Stimulated activated CD8-positive, alpha-beta memory T cell treated with anti-CD3 and anti-CD28 coated beads, Interleukin-2, amount 100 ng/mL, for 1 hour (primary cell): ENCODE measurements at places on chromosomes 16 and 17.

DNA sequence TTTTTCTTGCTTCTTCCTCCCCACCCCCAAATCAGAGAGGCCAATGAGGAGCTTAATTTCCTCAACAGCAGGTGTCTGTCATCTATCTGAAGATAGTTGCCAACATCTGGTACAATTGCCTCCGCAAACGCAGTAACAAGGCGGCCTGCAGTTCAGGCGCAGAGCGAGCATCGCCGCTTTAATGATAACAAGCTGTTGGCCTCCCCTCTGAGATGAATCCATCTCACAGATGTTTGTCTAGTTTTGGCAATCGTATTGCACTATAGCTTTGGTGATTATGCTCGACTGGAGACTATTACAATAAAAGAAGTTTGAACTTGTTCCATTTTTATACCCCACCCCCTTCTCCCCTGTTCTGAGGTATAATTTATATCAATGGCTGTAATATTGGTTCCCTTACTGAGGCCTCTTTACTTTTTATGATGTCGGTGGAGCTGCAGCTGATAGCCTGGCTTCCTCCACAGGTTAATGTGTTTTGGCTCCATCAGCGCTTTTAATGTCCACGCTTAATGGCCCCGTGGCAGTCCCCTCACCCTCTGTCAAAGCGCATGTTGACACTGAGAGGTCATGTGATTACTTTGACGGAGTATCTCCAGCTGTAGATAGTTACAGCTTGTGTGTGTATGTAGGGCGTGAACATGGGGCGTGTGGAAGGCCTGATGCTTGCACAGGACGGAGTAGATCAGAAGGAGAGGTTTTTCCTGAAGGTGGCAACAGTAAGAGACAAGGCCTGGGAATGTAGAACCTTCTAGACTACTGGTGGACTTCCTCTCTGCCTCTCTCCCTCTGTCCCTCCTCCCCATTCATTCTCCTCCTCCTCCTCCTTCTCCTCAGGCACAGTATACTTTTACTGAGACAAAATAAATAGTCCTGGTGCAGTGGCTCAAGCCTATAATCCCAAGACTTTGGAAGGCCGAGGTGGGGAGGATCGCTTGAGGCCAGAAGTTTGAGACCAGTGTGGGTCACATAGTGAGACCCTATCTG lies 164.7 kb downstream of the MSI2 start:
- no peak for DNase-seq

DNA sequence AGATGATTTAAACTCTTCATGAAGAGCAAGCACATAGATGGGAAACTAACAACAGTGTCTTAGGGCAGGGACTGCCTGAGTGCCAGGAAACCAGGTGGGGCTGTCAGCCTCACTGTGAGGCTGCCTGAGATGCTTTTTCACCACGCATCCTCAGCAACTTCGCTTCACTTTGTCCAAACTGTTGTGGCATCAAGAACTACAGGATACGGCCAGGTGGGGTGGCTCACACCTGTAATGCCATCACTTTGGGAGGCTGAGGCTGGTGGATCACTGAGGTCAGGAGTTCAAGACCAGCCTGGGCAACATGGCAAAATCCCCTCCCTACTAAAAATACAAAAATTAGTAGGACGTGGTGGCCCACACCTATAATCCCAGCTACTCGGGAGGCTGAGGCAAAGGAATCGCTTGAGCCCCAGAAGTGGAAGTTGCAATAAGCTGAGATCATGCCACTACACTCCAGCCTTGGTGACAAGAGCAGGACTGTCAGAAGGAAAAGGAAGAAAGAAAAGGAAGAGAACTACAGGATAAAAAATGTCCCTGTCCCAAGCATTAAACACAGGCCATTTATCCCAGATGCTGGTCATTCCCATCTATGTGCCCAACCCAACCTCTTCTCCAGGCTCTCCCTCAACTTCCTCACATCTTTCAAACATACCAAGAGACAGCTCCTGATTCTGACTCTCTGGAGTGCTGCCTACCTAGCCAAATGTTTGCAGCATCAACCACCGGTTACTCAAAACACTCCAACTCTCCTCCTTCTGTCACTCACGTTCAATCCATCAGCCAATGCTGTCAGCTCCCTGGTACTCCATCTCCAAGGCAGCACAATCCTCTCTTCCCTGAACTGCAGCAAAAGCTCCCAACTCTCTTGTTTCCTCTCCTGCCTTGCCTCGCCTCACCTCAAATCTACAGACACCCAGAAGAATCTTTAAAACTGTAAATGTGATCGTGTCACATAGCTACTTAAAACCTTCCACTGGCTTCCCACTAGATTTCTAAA lies 1.6 kb downstream of the EIF4A3 start:
- no peak for DNase-seq

- no peak for DNase-seq
Measured at GRCh38 chr17:83203472-83204221, 124.2 kb downstream of the METRNL start.

DNA sequence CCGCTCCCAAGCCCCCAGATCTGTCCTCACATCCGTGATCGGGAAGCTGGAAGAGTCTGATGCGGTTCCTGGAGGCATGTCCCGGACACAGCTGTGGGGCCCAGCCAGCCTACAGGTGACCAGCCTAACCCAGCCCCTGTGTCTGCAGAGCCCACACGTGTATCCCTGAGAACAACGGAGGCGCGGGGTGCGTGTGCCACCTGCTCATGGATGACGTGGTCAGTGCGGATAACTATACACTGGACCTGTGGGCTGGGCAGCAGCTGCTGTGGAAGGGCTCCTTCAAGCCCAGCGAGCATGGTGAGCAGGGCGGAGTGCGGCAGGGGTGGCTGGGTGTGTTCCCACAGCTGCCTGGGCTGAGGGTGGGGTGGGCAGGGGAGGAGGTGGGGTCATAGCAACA lies 30.9 kb downstream of the IL4R start:
- no peak for DNase-seq

- no peak for DNase-seq
Measured at GRCh38 chr17:72169823-72170222, 49.0 kb downstream of the SOX9 start.

- DNase-seq, result no peak
Measured at GRCh38 chr16:46632778-46633733, 11.9 kb upstream of the SHCBP1 start.

DNA sequence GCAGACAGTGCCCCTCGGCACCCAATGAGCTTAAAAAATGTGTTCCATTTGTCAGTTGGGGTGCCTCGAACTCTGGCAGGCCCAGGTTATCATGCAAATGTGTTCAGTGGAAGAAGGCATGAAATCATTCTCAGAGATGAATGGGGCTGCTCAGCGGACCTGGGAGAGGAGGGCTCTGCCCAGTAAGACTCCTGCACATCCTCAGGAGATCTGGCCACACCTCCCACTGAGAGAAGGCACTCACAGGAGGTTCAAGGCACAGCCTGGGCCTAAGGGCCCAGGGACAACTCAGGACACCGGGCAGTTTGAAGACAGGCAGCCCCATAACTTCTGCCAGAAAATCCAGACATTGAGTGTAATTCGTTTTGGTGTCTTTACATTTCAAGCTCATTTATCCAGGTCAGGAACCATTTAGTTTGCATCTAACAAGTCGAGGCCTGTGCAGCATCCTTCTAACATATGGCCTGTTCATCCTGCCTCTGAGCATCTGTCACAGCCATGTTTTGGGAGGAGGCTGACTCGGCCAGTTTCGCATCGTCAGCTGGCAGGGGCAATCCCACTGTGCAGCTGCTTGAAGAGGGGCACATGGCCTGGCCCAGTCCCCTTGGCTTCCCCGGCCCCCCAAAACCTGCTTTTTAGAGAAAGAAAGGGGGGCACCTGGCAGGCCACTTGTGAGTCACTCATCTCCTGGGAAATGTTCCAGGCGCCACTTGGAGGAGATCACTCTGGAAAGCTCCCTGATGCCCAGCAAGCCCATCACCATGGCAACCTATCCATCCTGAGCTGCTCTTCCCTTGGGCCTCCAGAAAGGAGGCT lies 31.2 kb upstream of the BCAR1 start:
- DNase-seq, result no peak

GRCh38 chr17:38896346-38896954 lies 26.6 kb downstream of the LASP1 start:
- DNase-seq, result no peak

DNA sequence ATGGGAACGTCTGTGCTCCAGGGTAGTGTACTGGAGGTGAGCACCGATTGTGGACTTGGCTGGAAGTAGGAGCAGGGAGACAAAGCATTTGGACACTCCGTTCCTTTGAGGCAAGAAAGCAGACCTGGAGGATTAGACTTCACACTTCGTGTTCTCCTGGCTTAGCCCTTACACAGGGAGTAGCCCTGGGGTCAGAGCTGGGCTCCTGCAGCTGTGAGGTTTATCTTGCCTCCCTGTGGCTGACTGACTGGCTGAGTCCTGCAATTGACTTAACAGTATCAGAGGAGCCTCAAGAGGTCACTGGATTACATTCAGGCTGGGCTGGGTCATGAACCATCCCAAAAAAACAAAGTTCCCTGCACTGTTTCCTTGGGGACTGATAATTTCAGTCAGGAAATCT lies 37.1 kb downstream of the MPRIP start:
- no peak for DNase-seq

GRCh38 chr17:34171245-34171818 lies 83.8 kb upstream of the CCL2 start:
- peak; percentile 23 for DNase-seq

DNA sequence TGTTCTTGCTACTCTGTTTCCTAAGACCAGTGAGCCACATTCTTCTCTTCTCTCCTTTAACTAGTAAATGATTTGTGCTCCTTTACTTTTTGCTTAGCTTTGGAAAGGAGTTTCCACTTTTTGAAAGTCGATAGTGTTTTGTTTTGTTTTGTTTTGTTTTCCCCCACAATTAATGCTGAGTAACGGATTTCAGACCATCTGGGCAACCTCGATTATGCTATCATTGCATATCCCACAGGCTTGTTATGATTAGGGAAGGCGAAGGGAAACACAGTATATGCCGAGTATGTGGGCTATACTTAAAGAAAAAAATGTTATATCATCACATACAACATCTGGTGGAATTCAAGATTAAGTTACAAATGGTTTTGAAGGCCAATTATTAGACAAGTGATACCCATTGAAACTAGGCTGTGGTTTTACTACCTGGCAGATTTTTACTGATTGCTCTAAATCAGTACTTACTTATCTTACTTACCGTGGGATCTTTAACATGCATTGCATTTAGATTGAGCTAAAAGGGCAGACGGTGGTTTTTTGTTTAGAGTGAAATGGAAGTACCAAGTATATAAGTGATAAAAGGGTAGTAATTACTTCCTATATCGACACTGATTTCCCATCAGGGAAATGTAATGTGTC lies 361.3 kb upstream of the SOX9 start:
- no peak for DNase-seq

DNA sequence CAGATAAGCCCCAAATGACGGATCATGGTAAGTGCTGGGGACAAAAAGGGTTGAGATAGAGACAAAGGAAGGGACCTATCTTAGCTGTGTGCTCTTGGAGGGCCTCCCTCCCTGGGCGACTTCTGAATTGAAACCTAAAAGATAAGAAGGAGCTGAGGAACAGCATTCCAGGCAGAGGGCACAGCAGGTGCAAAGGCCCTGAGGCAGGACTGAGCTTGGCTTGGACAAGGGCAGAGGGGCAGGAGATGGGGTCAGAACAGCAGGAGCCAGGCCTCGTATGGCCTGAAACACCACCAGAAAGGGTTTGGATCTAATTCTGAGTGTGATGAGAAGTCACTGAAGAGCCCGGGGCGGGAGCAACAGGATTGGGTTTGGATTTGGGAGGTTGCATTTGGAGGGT lies 75.4 kb downstream of the RTN4RL1 start:
- DNase-seq, result no peak

DNA sequence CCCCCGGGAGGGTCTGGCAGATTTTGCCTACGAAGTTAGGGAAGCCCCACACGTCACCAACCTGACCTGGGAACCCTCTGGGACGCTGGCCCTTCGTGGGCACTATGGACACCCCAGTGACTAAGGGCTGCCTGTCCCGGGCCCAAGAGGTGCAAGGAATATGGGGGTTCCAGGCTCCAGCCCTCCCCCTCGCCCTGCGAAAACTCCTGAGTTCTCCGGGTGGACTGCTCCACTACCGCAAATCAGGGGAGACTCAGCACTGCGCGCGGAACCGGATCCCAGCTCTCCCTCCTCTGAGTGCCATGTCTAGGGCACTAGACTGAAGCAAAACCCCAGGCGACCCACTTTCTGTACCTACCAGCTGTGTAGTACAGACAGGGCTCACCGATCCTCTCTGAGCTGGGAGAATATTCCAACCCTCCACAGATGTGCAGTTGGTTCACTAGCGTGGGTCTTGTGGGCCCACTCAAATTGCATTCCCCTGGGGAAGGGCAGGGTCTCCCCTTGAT lies at the start of gene ARL5C:
Gene ARL5C, minus strand, starts transcription at position 321 of the 509 bp plus-strand sequence. CDS start 401 bp downstream, outside the sequence.
- DNase-seq, result no peak

- no peak for DNase-seq
Measured at GRCh38 chr16:23929856-23930255, 94.1 kb downstream of the PRKCB start.

GRCh38 chr16:64659866-64660265 lies 462.0 kb downstream of the CDH11 start:
- no peak for DNase-seq
